ENCODE measurements at places on chromosomes 11 and 22.

DNA sequence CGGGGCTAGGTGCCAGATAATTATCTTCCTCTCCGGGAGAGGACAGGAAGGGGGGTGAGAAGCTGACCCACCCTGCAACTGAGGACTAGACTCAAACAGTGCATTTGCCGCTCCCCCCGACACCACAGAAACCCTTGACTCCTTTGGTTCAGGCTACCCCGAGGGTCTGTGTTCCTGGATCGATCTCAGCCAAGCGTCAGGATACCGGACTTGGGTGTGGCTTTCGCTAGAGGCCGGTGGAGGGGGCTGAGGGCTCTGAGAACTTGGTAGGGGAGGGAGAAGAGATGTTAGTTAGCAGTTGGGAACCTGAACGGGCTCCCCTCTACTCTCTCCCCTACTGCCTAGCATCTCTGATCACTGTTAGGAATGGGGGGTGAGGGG, 840 bp downstream of the SEZ6L start:
- H3K27me3 ChIP-seq: peaks cover 41% of the 10 kb centered on the region
- H3K4me1 ChIP-seq: no peaks in the 10 kb centered on the region
- no peak overlapping the region for H3K27ac ChIP-seq
- H3K4me3 ChIP-seq: no peak overlapping the region
- H3K36me3 ChIP-seq: no peaks in the 10 kb centered on the region
- no peak for DNase-seq

DNA sequence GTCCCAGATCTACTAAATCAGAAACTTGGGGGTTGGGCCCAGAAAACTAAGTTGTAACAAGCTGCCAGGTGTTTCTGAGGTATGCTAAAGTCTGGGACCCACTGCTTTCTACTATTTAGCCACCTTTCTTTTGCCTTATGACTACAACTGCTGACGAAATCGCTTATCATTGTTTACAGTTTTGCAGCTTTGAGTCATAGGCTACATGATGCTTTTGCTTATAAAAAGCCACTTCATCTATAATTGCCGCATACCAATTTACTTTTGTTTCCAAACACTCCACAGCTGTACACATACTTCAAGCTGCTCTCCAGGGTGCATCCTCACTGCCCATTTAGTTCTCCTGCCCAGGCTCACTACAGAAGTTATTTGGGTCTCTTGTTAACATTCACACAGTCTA, 144.7 kb downstream of the ENTHD1 start:
- H3K27ac ChIP-seq: no peak overlapping the region
- H3K36me3 ChIP-seq: no peaks in the 10 kb centered on the region
- no peak overlapping the region for H3K4me3 ChIP-seq
- DNase-seq: no peak
- H3K27me3 ChIP-seq: no peaks in the 10 kb centered on the region
- H3K4me1 ChIP-seq: no peaks in the 10 kb centered on the region

- no peak overlapping the region for H3K27ac ChIP-seq
- no peak overlapping the region for H3K4me3 ChIP-seq
- H3K36me3 ChIP-seq: no peaks in the 10 kb centered on the region
- DNase-seq: no peak
- no peaks in the 10 kb centered on the region for H3K4me1 ChIP-seq
Measured at GRCh38 chr11:124551189-124551588, 7.7 kb upstream of the OR8B12 start.

DNA sequence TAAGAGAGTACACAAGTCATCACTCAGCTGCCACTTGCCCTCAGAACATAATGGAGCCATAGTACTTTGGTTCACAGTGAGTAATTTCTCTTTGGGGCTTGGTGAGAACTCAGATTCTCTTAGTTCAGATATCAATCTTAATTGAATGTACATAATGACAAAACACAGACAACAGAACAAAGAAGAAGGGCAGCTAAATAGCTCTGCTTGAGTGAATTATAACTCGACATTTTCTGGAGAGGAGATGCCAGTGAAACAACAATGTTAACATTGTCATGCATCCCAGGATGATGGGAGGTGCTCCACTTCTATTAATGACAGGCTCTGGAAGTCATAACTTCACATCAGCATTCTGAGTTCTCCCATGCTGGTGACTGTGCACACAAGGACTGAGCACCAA, 508.1 kb downstream of the TMEM135 start:
- H3K36me3 ChIP-seq: no peaks in the 10 kb centered on the region
- no peak for DNase-seq
- H3K4me3 ChIP-seq: no peak overlapping the region

DNA sequence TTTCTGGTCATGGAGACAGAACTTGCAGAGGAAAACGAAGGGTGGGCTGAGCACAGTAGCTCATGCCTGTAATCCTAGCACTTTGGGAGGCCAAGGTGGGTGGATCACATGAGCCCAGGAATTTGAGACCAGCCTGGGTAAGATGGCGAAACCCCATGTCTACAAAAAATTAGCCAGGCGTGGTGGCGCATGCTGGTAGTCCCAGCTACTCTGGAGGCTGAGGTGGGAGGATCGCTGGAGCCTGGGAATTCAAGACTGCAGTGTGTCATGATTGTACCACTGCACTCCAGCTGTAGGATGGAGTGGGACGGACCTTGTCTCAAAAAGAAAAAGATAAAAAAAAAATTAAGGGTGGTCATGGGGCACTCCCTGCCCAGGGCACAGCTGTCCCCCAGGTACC, 5.9 kb downstream of the SERPINH1 start:
- peak overlapping the region; percentile 48 for H3K27ac ChIP-seq
- H3K27me3 ChIP-seq: no peaks in the 10 kb centered on the region
- H3K4me1 ChIP-seq: peaks cover 30% of the 10 kb centered on the region
- peaks cover 16% of the 10 kb centered on the region for H3K36me3 ChIP-seq
- H3K4me3 ChIP-seq: no peak overlapping the region

DNA sequence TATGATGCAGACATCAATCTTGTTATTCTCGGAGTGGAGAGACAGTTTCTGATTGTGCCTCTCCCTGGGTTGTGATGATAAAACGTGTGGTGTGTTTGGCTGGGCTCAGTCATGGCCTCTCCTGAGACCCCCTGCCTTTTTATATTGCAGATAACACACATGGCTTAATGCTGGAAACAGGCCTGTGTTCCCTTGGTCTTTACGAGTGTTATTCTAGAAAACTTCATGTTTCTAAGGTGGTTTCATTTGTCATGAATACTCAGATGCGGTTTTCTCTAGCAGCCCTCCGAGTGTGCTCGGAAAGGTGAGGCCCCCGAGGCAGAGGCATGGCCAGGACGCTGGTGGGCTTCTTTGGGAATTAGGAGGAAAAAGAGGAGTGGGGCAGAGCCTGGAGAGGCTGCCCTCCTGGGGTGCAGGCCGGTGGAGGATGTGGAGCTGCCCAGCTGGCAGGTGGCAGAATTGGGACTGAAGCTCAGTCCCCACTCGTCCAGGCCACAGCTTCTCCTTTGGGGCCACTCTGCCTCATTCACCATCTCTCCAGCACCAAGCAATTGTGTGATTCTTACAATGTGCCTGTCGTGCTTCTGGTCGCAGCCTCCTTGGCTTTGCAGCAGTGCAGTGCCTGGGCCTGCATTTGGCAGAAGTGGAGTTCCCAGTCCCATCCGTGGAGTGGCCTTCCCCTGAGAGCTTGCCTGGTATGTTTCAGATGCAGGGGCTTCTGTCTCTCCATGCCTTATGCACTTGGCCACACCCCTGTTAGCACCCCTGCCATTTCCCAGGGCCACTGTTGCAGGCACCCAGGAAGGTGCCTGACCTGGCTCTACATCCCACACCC, 309.6 kb downstream of the TBC1D22A start:
- no peak for DNase-seq
- H3K27me3 ChIP-seq: no peaks in the 10 kb centered on the region
- no peaks in the 10 kb centered on the region for H3K4me1 ChIP-seq
- H3K27ac ChIP-seq: no peak overlapping the region
- H3K4me3 ChIP-seq: no peak overlapping the region
- no peaks in the 10 kb centered on the region for H3K36me3 ChIP-seq

GRCh38 chr11:37110385-37110784, 512.3 kb upstream of the RAG2 start:
- no peak overlapping the region for H3K27ac ChIP-seq
- H3K27me3 ChIP-seq: no peaks in the 10 kb centered on the region
- H3K4me3 ChIP-seq: no peak overlapping the region
- DNase-seq: no peak
- no peaks in the 10 kb centered on the region for H3K4me1 ChIP-seq
